ENCODE measurements at places on chromosomes 4 and X.

DNA sequence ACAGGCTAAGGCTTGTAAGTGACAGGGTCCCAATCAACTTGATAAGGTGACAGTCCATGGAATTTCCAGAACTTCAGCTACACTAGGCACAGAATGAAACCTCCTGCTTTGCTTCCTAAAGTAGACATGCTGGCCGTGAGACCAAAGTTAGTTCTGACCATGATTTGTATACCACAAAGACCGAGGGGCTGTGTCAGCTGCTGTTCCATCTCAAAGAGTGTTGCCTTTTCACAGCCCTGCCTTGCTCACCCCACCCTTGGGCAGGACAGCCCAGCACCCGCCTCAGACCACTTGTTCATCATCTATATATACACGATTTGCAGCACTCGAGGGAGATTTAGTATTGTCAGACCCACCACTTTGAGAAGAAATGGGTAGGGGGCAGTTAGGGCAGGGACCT lies 5.3 kb downstream of the IDS start:
- no peak for DNase-seq

DNA sequence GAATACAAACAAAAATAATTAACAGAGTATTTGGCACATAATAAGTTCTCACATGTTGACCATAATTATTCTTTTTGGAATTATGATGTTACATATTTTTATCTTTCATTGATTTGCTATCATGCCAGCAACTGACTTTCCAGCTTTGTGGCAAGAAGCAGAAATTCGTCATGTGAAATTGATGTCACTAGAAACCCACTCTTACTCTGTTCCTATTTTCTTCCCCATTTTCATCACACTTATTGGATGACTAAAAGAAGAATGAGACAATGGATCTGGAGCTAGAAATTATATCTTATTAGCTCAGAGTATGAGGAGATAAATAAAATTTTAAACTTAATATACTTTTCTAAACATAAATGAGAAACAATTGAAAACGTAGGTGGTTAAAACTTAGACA lies 31.9 kb downstream of the EGF start:
- no peak for DNase-seq

DNA sequence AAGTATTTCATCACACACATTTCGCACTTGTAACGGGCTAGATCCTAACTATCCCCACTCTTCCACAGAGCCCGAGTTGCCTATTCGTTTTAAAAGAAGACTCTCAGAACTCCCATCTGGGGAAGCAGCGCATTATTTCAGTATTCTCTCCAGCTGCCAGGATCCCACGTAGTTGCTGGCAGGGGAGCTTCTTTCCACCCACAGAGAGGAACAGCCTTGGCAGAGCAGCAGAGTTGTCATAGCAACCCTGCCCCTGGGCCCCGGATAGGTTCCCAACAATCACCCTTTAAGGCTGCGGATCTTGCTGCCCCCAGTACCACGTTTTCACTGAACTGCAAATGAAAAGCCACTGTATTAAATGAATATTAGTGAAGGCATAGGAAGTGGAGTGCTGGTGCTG lies 106.7 kb downstream of the GPM6A start:
- no peak for DNase-seq

GRCh38 chr4:43163101-43163792 lies 270.7 kb downstream of the GRXCR1 start:
- no peak for DNase-seq

DNA sequence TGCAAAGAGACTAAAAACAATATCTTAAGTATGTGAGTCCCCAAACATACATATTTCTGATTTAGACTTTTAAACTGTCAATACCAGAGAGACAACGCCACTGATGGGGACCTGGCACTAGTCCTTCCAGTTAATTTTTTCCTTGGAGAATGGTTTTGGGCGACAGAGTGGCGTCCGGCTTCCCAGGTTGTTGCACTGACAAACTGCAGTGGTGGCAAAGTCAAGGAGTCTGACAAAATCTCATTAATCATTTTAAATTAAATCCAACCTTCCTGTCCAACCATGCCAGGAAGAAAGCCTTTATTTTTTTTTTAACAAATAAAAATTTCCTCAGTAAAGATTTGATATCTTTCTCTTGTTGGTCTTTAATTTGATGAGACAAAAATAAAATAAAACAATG lies 52.8 kb downstream of the FBXO8 start:
- no peak for DNase-seq

- DNase-seq: no peak
These were observed 320.0 kb downstream of the IDS start for GRCh38 chrX:149185087-149185486.

- no peak for DNase-seq
These were observed 27.1 kb downstream of the STAG2 start for GRCh38 chrX:123988423-123989111.

GRCh38 chr4:169220854-169221411 lies 49.8 kb downstream of the SH3RF1 start:
- DNase-seq: no peak

DNA sequence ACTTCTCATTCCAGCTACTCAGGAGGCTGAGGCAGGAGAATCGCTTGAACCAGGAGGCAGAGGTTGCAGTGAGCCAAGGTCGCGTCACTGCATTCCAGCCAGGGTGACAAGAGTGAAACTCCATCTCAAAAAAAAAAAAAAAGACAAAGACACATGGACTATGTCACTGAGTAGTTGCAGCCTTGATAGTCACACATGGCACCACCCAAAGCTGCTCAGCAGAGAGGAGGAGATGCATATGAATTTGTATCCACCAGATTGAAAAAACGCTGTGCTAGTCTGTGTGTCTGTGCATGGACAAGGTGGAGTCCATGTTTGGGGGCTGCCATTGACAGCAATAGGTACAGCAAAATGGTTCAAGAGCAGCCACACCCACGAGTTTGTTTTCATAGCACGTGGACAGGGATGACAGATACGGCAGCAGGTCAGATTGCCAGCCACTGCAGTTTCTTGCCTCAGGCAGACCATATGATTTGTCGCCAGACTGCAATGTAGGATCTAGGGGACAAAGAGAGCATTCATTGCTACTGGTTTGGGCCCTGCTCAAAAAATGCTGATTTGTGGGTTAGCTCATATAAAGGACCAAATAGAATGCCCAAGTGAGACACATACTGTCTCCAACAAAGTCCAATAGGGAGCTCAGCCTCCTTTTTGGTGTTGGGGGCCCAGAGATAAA lies 89.9 kb downstream of the CEP135 start:
- DNase-seq: no peak

- no peak for DNase-seq
These were observed 2.3 kb upstream of the C1QTNF7 start for GRCh38 chr4:15425520-15425919.

DNA sequence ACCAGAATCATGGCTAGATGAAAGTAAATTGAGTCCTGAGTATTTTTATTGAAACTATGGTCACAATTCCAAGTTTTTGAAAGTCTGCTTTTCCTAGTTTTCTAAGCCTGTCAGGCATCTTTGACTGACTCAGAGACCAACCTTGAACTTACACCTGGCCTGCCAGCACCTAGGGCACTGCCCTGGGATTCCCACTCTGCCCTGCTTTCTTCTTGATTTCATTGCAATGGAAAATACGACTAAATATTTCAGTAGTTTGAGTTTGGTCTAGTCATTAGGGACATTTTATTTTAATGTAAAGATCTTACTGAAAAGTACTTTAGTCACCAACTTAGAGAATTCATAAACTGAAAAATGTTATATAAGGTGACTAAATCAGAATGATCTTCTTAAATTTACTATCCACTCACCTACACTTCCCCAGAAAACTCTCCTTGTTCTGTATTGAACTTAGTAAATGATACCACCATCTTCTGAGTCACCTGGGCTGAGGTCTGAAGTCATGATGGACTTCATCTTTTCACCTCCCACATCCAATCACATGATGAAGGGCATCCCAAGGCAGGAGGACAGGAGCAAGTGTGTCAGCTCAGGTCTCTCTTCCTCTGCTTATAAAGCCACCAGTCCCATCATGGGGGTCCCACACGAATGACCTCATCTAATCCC lies 11.6 kb upstream of the PYURF start:
- no peak for DNase-seq

DNA sequence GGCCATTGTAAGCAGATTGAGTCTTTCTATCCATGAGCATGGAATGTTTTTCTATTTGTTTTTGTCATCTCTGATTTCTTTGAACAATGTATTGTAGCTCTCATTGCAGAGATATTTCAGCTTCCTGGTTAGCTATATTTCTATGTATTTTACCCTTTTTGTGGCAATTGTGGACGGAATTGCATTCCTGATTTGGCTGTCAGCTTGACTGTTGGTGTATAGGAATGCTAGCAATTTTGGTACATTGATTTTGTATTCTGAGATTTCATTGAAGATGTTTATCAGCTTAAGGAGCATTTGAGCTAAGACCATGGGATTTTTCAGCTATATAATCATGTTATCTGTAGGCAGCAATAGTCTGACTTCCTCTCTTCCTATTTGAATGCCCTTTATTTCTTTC lies 154.6 kb downstream of the GUCY2F start:
- peak; percentile 3 for DNase-seq

GRCh38 chr4:181671672-181672071 lies 571.5 kb upstream of the TENM3 start:
- no peak for DNase-seq

DNA sequence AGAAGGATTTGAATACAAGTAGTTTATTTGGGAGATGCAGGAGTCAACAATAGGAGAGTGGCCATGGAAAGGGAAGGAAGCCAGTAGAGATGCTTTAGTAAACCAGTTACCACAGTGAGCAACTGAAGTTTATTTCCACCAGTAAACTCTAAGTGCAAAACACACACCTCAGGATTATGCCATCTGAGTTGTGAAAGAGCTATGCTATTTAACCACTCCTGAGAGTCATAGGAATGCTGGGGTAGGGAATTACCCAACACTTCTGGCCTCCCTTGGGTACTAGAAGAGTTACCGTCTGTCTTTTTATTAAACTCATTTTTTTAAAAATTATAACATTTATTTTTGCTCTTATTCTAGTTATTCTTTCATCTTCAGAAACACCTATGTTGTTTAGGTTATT lies 834.6 kb upstream of the AMOT start:
- peak; percentile 56 for DNase-seq
